AML-193 (cell line): ENCODE measurements at places on chromosomes 1 and 21.

GRCh38 chr1:29382851-29383745 is 146.8 kb downstream of the PTPRU start:
- no peak for DNase-seq

GRCh38 chr1:181314959-181315358 is 168.4 kb upstream of the CACNA1E start:
- DNase-seq, result no peak

GRCh38 chr1:31295874-31296485 is 608 bp downstream of the SNRNP40 start:
- DNase-seq, result no peak

- no peak for DNase-seq
These were observed 245.0 kb downstream of the FGGY start for GRCh38 chr1:59541891-59542290.

GRCh38 chr1:108096089-108096488 is 104.1 kb downstream of the SLC25A24 start:
- DNase-seq, result no peak

GRCh38 chr1:156692925-156693847 is 12.2 kb downstream of the CRABP2 start:
- no peak for DNase-seq

GRCh38 chr1:227998374-227999055 is 8.3 kb upstream of the WNT3A start:
- DNase-seq, result no peak

DNA sequence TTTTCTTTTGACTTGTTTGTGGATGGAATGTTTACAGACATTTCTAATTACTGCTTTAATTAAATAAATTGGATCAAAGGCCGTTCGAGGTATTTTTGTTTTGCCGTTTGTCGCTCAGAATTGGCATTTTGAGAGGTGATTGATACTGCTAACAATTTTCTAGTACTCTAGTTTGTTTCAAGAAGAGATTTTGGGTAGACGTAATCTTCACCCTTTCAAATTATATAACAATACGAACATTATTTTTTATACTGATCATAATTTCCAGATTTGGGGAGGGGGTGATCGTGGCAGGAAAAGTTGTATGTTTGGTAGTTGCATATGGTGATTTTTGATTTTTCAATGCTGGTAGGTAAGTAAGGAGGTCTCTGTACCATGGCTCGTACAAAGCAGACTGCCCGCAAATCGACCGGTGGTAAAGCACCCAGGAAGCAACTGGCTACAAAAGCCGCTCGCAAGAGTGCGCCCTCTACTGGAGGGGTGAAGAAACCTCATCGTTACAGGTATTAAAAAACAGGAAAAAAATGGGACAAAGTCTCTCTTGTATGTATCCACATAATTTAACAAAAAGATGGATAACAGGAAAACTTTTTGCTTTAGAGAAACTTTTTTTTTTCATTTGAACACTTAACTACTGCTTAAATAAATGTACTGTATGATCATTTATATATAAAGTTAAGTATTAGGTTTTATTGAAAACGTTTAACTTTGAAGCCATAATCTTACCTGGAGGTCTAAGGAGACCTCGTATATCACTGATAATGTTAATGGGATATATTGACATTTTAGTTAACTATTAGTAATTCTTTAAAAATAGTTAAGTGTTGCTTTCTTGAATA is 1.7 kb downstream of the H3-3A start:
- DNase-seq, result peak; percentile 43

- no peak for DNase-seq
These were observed 188.5 kb downstream of the TGFBR3 start for GRCh38 chr1:91697416-91697815.

GRCh38 chr1:205229916-205230700 is 2.4 kb downstream of the TMCC2 start:
- DNase-seq, result peak; percentile 11

DNA sequence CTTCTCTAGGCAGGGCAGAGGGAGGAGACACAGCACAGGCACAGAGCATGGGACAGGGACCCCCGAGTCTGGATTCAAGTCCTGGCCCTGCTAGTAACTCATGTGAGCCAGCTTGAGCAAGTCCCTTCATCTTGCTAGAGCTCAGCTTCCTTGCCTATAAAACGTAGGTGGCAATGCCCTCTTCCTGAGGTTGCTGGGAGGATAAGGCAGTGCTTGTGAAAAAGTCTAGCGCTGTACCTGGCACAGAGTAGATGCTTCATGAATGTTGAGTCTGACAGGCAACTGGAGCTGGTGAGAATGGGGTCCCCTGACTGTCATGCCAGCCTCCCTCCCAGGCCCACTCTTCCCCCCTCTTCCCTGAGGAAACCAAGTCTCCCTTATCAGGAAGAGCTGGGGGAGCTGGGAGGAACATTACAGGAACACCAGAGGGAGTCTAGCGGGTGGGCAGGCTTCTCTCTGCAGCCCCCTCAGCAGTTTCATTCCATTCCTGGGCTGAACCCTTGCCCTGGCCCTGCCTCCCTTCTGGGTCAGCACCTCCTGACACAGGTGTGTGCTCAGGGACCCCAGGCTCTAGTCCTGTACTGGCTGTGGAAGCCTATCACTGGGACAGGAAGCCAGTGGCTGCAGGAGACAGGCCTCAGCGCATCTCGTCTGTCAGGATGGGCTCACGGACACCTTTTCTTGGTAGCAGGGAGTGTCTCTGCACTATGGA is 9.9 kb downstream of the CHRNB2 start:
- no peak for DNase-seq

DNA sequence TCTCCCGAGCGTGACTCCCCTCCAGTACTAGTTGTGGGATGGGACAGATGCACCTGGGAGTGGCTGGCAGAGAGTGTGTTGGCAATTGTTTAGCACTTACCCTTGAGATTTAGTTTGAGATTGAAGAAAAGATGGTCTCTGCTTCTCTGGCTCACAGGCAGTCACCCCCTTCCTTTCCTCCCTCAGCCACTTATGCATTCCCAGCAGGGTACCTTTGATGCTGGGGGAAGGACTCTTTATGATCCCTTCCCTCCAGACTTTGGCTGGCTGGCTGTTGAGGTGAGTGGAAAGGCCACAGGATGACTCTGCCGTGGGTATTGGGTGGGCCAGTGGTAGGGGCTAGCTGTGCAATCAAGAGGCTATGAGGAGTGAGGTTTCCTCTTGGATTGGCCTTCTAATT is 236.8 kb downstream of the CAMTA1 start:
- DNase-seq, result no peak

DNA sequence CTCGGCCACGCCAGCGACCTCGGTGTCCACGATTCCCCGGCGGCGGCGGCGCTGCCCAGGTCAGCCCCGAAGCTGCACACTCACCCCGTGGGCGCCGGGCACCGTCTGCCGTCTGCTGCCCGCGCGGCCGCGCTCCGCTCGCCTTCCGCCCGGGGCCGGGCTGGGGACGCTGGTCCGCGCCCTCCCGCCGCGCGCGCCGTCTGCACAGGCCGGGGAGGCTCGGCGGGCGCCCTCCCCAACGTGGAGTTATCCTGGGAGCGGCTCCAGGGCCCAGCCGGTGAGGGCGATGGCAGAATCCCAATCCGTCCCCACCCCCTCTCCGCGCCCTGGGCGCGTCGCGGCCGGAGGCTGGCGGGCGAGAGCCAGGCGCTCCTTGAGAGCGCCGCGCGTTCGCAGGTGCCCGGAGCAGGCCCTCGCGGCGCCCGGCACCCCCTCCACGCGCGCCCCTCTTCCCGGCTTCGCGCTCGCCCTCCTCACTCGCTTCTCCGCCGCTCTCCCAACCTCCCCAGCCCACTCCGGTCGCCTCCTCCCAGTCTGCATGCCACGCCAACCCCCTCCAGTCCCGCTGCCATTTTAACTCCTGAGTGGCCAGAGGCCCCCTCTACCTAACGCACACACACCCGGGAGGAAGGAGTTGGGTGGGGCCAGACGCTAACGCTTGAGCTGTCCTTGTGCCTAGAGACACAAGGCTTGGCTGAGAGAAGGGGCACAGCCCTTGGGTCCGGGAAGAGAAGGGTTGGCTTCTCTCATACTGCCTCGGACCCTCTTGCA is at the start of gene LRRN2:
TSS of gene LRRN2 (minus strand) at position 503 of the 771 bp plus-strand sequence. CDS start 65,746 bp downstream, outside the sequence.
- DNase-seq, result no peak

DNA sequence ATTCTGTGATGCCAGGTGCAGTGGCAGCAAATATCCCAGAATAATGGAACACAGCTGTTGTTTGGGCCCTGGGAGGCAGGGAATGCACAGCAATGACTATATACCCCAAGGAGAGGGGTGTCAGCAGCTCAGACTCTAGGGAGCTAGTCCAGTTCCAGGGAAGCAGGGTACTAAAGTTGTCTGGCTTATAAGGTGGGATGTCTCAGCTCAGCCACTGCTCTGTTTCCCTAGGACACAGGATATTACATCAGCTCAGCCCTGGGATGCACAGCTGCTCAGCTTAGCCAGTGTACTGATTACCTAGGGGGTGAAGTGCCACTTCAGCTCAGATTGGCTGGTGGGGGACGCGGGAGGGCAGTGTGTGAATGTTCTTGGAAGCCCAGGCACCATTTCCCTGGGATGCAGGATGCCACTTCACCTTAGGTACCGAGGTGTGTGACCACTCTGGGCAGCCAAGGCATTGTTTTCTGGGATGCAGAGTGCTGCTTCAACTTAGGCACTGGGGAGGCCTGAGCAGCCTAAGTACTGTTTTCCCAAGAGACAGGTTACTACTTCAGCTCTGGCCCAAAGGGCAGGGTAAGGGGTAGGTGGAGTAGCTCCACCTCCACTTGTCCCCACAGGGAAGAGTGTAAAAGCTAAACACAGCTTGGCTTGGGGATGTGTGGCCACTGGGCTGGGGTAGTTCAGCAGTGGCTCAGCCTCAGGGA is 59.4 kb downstream of the DIPK1A start:
- DNase-seq, result no peak

- no peak for DNase-seq
These were observed 46.5 kb downstream of the PSMG1 start for GRCh38 chr21:39136711-39137110.

DNA sequence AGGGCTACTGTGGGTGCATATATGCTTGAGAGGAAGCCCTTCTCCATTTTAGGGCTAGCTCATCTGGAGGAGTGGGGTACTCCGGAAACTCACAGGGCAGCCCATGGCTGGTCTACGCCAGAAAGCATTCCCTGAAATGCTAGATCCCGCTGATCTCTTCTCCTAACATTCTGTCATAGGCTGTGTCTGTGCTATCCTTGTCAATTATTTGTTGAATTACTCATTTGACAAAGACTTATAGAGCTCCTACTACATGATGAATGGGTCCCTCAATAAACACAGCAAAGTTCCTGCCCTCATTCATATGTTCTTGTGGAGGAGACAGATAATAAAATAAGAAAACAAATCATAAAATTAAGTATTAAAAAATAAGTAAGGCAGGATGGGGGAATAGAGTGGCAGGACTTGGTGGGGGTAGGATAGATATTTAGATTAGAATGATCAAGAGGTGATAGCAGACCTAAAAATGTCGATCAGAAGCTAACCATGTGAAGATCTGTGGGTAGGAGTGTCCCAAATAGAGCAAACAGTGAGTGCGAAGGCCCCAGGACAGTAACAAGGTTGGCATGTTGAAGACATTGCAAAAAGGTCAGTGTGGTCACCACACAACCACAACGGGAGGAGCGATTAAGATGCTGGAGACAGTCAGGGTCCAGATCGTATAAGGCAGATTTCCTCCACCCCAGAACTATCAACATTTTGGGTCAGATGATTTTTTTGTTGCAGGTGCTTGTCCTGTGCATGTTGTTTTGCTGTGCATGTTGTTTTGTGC is 13.2 kb downstream of the NGF start:
- DNase-seq, result no peak

- DNase-seq, result no peak
These were observed 67.6 kb downstream of the SEC16B start for GRCh38 chr1:177902266-177902665.

GRCh38 chr1:241702442-241703373 is 50.6 kb downstream of the WDR64 start:
- no peak for DNase-seq

DNA sequence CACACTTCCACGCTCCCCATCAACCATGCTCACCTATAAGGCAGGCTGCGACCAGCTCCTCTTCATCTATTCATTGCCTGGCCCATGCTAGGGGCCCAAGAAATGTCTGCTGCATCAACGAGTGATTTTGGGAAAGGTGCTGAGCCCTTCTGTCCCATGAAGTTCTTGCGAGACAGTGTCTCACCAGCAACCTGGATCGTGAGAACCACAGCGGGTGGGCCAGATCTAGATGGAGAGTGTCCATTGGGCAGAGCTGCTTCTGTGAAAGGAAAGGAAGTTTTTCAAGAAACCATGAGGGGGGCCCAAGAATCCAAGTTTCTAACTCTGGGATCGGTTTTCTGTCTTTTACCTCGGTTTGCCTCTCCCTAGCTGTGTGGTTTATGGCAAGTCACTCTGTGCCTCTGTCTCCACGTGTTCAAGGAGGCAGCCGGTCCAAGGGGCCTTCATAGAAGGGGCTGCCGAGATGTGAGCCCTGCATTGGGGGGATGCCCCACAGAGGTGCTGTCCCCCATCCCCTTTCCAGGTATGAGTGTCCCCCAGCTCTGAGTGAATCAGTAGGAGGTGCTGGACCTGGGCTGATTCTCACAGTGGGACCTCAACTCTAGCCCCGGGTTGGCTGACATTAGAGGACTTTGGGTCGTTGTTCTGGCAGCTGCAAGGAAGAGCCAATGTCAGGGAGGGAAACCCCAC is 8.3 kb upstream of the PADI1 start:
- no peak for DNase-seq

- no peak for DNase-seq
These were observed 13.0 kb downstream of the RAB7B start for GRCh38 chr1:205990226-205990625.

DNA sequence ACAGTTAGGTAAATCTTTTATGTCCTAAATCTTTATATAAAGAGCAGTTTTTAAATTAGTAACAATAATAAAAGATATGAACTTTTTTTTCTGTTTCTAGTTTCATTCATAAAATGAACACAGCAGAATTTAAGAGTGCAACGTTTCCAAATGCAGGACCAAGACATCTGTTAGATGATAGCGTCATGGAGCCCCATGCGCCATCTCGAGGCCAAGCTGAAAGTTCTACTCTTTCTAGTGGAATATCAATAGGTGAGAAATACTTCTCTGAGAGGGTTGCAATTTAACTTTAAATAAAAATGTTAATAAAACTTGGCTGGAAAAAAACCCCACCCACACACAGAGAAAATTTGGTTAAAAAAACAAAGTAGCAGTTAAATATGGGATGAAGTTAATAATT is 15.0 kb upstream of the ANGPTL1 start:
- no peak for DNase-seq

- DNase-seq, result no peak
These were observed 1.8 kb upstream of the RPS6KC1 start for GRCh38 chr1:213049232-213049631.

- no peak for DNase-seq
These were observed 72.7 kb downstream of the UBE4B start for GRCh38 chr1:10105484-10105883.

DNA sequence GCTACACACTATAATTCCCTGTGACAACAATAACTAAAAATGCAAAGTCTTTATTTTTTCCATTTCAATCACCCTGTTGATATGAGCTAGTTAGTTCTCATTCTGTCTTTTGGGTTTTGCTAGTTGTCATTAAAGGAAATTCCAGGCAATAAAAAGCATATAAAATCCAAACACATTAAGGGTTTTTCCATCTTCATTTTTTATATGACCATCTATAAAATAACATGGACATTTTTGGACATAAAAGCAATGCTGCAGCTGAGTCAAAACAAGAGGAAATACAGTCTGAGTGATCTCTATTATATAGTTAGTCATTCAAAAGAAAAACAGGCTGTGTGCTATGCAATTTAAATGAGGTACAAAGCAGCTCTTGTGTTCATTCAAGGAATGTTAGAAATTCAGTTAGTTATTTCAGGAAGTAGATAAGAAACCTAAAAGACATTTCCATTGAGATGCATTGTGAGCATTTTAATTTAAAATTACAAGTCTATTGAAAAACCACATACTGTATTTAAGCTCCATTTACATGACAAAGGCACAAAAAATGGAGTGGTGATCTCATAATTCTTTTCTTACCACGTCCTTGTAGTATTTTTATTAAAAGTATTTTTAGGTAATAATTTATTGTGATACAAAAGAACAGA is 67.3 kb upstream of the BCL10 start:
- no peak for DNase-seq
